ENCODE measurements at places on chromosomes 1 and 21. TPM values are rescaled to one million over a fixed set of nuclear protein-coding genes. Genes with fewer than 3 reads are reported as not detected.

DNA sequence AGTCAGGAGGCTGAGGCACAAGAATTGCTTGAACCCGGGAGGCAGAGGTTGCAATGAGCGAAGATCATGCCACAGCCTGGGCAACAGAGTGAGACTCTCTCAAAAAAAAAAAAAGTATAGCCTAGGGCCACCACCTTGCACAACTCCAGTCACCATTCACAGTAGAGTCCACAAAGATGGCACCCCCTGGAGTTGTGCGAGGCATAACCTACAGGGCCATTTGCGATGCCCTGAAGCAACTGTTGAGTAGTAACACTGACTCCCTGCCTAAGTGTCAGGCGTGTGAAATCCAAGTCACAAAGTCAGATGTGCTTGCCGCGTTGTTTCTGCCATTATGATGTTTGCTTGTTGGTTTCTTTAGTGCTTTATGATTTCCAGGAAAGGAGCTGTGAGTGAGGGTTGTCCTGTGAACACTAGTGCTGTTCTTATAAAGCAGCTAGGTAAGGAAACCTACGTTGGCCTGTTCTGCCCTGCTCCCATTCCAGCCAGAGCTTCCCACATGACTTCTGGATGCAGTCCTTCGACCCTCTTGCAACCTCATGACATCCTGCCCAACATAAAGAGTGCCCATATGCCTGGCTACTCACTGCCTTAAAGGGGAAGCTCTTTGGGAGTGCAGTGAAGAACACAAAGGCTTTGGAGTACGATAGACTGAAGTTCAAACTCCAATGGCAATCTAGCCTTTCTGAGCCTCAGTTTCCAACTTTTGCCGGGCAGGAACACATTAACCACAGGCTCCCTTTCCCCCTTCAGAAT lies 29.8 kb downstream of the FHAD1 start:
- H3K27ac ChIP-seq, result no peak overlapping the region
- no peak overlapping the region for H3K4me3 ChIP-seq
- H3K4me1 ChIP-seq, result no peaks in the 10 kb centered on the region
- no peak for DNase-seq

GRCh38 chr1:63643926-63644325 lies 50.7 kb downstream of the PGM1 start:
- peaks cover 3% of the 10 kb centered on the region for H3K36me3 ChIP-seq
- no peak for DNase-seq
- no peaks in the 10 kb centered on the region for H3K4me1 ChIP-seq
- no peaks in the 10 kb centered on the region for H3K27me3 ChIP-seq

Gene TDRD5
- total RNA-seq, result not detected

GRCh38 chr1:6704746-6705145 lies 3.1 kb upstream of the DNAJC11 start:
- DNase-seq, result no peak
- peaks cover 8% of the 10 kb centered on the region for H3K4me1 ChIP-seq
- H3K27ac ChIP-seq, result no peak overlapping the region
- H3K4me3 ChIP-seq, result no peak overlapping the region
- no peaks in the 10 kb centered on the region for H3K27me3 ChIP-seq
- no peaks in the 10 kb centered on the region for H3K36me3 ChIP-seq

GRCh38 chr1:43541141-43541540 lies 10.5 kb downstream of the PTPRF start:
- DNase-seq, result no peak
- H3K27me3 ChIP-seq, result no peaks in the 10 kb centered on the region
- no peak overlapping the region for H3K27ac ChIP-seq
- H3K4me1 ChIP-seq, result no peaks in the 10 kb centered on the region
- no peaks in the 10 kb centered on the region for H3K36me3 ChIP-seq

GRCh38 chr1:71964188-71964587 lies 318.2 kb downstream of the NEGR1 start:
- H3K27ac ChIP-seq, result no peak overlapping the region
- no peak for DNase-seq
- H3K27me3 ChIP-seq, result no peaks in the 10 kb centered on the region
- no peaks in the 10 kb centered on the region for H3K4me1 ChIP-seq
- no peaks in the 10 kb centered on the region for H3K36me3 ChIP-seq

- no peak overlapping the region for H3K4me3 ChIP-seq
- no peaks in the 10 kb centered on the region for H3K4me1 ChIP-seq
- DNase-seq, result no peak
- no peaks in the 10 kb centered on the region for H3K27me3 ChIP-seq
Observed at GRCh38 chr1:237270353-237270752, 228.4 kb downstream of the RYR2 start.

DNA sequence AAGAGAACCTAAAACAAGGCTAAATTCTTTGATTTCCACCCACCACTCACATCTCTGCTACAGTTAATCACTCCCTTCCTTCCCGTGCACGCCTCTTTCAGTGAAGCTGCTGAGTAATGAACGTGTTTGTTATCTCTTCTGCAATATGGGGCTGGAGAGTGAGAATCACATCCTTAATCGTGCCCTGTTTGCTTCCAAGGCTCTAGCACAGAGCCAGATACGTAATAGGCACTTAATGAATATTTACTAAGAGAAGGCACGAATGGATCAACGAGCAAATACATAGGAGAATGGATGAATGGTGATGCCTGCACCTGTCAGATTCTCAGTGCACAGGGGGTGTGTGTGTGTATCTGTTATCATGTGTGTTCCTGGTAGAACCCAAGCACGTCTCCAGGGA lies 22.1 kb upstream of the FAM43B start:
- H3K4me1 ChIP-seq, result no peaks in the 10 kb centered on the region
- no peak overlapping the region for H3K27ac ChIP-seq
- no peaks in the 10 kb centered on the region for H3K36me3 ChIP-seq

DNA sequence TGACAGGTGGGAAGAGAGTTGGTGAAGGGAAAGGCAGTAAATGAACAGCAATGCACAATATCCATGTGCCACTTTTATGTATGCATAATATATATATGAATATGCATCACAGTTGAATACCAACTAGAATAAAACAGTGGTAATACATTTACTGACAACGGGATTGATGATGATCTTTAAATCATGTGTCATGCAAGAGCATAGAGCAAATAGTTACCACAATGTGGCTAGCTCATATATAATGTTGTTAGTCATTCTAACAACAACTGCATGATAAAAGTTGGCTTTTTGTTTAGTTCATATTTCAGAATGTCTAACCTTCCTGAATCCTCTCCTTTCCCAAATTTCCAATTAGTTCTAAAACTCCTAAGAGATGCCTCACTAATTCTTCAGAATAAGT lies 46.4 kb downstream of the GORAB start:
- H3K27ac ChIP-seq, result no peak overlapping the region
- no peaks in the 10 kb centered on the region for H3K27me3 ChIP-seq
- no peaks in the 10 kb centered on the region for H3K4me1 ChIP-seq
- H3K4me3 ChIP-seq, result no peak overlapping the region
- DNase-seq, result no peak
- no peaks in the 10 kb centered on the region for H3K36me3 ChIP-seq

Gene IL6R
- total RNA-seq, result 5.3 TPM

DNA sequence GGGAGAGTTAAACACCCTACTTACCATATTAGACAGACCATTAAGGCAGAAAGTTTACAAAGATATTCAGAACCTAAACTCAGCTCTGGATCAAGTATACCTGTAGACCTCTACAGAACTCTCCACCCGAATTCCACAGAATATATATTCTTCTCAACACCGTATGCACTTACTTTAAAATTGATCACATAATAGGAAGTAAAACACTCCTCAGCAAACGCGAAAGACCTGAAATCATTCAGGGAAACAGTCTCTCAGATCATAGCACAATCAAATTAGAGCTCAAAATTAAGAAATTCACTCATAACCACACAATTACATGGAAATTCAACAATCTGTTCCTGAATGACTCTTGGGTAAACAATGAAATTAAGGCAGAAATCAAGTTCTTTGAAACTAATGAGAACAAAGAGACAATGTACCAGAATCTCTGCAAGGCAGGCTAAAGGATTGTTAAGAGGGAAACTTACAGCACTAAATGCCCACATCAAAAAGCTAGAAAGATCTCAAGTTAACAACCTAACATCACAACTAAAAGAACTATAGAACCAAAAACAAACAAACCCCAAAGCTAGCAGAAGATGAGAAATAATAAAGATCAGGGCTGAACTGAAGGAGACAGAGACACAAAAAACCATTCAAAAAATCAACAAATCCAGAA lies 19.1 kb downstream of the CD84 start:
- H3K36me3 ChIP-seq, result peaks cover 10% of the 10 kb centered on the region
- no peak overlapping the region for H3K4me3 ChIP-seq

Gene LDLRAD1
- not detected for total RNA-seq

GRCh38 chr1:11056504-11056903 lies 3.3 kb downstream of the SRM start:
- no peaks in the 10 kb centered on the region for H3K27me3 ChIP-seq
- H3K4me3 ChIP-seq, result no peak overlapping the region
- peaks cover 26% of the 10 kb centered on the region for H3K4me1 ChIP-seq
- DNase-seq, result no peak
- H3K36me3 ChIP-seq, result no peaks in the 10 kb centered on the region

GRCh38 chr1:63873751-63874150 lies 99.9 kb downstream of the ROR1 start:
- DNase-seq, result no peak
- H3K27ac ChIP-seq, result no peak overlapping the region
- H3K27me3 ChIP-seq, result no peaks in the 10 kb centered on the region
- no peaks in the 10 kb centered on the region for H3K36me3 ChIP-seq
- H3K4me1 ChIP-seq, result no peaks in the 10 kb centered on the region
- no peak overlapping the region for H3K4me3 ChIP-seq

- H3K27me3 ChIP-seq, result no peaks in the 10 kb centered on the region
- H3K27ac ChIP-seq, result peak overlapping the region; percentile 75
- DNase-seq, result no peak
- no peaks in the 10 kb centered on the region for H3K36me3 ChIP-seq
Observed at GRCh38 chr1:160284220-160284781, 632 bp downstream of the PEX19 start.

DNA sequence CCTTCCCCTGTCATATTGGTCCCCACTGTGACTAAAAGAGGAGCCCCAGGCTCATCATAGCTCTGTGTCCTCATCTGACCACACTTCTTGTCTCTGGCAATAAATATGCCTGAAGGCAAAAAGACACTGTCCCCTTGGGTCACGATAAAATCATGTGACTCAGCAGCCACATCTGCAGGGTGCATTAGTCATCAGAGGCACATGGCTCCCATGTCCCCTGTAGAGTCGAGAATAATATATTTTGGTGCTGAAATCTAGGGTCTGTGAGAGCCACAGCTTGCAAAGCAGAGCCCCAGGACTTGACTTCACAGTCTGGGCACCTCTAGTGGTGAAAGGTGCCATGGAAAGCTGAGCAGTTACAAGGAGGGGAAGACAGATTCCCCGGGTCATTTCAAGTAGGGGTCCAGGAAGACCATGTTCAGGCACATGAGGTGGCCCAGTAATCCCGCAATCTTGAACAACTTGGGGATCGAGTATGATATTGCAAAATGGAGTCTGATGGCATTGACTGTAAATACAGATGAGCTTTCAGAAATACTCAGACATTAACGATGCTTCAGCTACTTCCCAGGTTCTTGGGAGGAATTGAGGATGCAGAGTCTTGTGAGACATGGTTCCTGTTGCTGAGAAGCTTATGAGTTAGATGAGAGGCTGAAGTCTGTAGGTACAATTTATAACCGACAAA lies 68.6 kb downstream of the SLC35F3 start:
- no peaks in the 10 kb centered on the region for H3K36me3 ChIP-seq
- no peak overlapping the region for H3K27ac ChIP-seq
- H3K4me3 ChIP-seq, result no peak overlapping the region
- no peaks in the 10 kb centered on the region for H3K4me1 ChIP-seq

- H3K4me3 ChIP-seq, result no peak overlapping the region
- peaks cover 7% of the 10 kb centered on the region for H3K4me1 ChIP-seq
- H3K27ac ChIP-seq, result no peak overlapping the region
- H3K27me3 ChIP-seq, result no peaks in the 10 kb centered on the region
- no peak for DNase-seq
Observed at GRCh38 chr1:212161231-212161781, 123.9 kb upstream of the PPP2R5A start.

DNA sequence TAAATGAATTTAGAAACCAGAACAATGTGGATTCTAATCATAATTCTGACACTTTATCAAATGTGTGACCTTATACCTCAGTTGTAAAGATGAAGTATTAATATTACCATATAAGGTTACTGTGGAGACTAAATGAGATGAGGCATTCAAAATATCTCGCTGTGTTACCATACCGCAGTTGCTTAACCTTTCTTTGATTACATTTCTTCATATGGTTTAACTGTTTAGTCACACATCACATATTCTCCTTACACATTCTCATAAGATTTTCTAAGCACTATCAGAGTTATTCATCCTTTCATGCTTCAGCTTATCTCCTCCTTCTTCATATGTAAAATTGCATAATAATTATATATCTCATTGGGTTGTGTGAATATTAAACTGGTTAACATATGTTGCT lies 88.9 kb downstream of the LRRC53 start:
- H3K36me3 ChIP-seq, result no peaks in the 10 kb centered on the region
- H3K27ac ChIP-seq, result no peak overlapping the region
- no peaks in the 10 kb centered on the region for H3K27me3 ChIP-seq
- no peak overlapping the region for H3K4me3 ChIP-seq
- DNase-seq, result no peak

DNA sequence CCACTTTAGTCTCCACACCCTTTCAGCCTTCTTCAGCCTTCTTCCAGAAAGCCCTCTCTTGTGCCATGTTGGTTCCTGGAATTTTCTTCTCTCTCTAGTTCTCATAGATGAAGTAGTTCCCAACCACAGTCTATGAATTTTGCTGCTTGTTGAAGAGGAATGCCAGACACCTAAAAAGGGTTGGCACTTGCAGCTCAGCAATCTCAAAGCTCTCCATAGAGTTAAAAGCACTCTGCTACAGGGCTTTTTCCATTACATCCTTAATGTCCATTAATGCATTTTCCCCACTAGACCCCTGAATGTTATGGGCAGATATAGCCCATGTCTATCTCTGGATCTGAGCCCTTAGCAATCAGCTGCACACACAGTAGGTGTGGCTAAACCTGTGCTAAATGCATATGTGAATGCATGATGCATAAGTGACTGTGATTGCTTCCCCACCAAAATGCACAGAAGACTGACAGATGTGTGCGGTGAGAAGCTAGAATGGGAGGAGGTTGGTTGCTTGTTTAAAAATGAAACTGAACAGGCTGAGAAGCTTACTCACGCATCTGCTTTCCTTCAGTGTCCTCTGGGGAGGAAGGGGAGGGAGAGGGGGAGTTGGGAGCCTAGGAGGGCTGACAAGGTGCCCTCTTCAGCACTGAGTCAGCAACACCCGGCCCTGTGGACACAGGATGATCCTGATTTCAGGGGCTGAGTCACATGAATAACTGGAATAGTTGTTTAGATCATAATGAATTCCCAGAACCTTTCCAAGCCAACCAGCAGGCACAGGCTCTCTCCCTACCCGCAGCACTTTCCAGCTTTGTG lies 146.1 kb upstream of the FGGY start:
- H3K4me3 ChIP-seq, result no peak overlapping the region
- peaks cover 16% of the 10 kb centered on the region for H3K4me1 ChIP-seq
- no peaks in the 10 kb centered on the region for H3K36me3 ChIP-seq
- peak; percentile 25 for DNase-seq
- no peak overlapping the region for H3K27ac ChIP-seq

GRCh38 chr21:31483146-31483545 lies 139.1 kb upstream of the TIAM1 start:
- DNase-seq, result no peak
- no peak overlapping the region for H3K4me3 ChIP-seq
- no peaks in the 10 kb centered on the region for H3K36me3 ChIP-seq
- H3K27ac ChIP-seq, result no peak overlapping the region
